Gastroesophageal sphincter (tissue), 4 donors: ENCODE measurements at places on chromosomes 12 and 14. TPM values are rescaled to one million over a fixed set of nuclear protein-coding genes. Genes with fewer than 3 reads are reported as not detected.

- ATAC-seq: no peak
Measured at GRCh38 chr14:51189600-51190376, 50.3 kb upstream of the TMX1 start.

DNA sequence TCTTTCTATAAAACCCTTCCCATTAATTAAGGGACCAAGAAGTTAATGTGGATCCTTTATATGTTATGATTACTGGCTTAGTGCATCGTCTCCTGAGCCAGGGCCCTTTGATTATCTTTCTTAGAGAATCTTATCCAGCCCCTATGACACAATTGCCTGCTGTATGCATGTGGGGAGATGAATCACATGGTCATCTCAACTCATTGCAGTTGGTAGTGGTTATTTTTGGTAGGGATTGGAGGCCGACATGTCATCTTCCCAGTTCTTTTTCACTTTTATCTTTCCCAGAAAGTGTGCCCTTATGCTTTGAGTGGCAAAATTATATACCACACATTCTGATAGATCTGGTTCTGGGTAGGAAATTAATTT, 26.0 kb downstream of the ZNF664 start:
- no peak for ATAC-seq

TNFAIP2 gene
- total RNA-seq: 61.9 TPM

GRCh38 chr14:68880581-68881105, 87.8 kb upstream of the ZFP36L1 start:
- ATAC-seq: no peak

CD69 gene
- 2.6 TPM for total RNA-seq

DNA sequence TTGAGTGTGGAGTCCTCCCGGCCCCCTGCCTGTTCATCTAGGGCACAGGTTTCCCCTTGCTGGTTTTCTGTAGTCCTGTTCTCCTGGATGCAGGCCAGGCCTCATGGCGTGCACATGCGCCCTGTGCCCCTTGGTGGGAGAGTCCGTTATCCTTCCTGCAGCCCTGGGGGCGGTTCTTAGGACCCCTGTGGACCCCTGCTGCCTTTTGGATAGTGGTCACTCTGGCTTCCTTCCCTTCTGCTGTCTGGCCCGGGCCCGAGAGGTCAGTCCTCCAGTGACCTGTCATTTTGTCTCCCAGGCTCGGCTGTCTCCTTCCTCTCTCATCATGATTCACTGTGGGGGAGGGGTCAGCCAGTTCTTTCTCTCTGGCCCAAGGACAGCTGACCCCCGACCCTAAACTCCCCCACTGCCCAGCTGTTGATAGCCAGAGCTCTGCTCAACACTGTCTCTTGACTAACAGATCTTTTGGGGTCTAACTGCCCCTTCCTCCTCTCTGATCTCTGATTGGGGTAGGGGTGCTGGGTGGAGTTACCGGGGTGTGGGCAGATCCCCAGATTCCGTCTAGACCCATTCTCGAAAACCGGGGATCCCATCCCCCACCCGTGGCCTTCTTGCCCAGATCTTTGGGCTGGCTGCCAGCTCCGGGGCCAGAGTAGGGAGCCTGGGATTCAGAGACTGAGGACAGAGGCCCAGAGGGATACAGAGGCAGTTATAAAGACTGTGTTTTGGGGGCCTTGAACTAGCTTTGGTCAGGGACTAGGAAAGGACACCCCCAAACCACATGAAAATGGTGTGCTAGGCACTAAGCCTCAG, 7.0 kb downstream of the CCND2 start:
- ATAC-seq: peak; percentile 24
